ENCODE measurements at places on chromosomes 2 and 18.
A peak's percentile ranks its signal among the peaks of the same experiment; 100 is the strongest.

DNA sequence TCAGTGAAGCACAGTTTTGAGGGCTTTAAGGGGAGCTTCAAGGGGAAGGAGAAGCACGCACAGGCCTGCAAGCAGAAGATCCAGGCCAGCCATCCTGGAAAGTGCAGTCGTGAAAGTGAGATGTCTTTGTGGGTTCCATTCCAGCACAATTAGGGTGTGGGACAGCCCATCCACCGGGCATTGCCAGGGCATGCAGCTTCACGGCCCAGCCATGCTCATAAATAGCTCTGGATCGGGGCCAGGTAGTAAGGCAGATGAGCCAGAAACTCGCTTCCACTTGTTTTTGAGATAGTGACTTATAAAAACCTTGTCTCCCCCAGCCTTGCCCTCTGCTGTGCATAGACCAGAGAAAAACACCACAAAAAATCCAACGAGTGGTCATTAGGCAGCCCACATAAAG, 21.0 kb downstream of the KDSR start:
- no peak for DNase-seq

GRCh38 chr18:13831864-13832508, 8.0 kb downstream of the MC5R start:
- no peak for DNase-seq

GRCh38 chr2:212193056-212193455, 345.5 kb downstream of the ERBB4 start:
- DNase-seq, result no peak

DNA sequence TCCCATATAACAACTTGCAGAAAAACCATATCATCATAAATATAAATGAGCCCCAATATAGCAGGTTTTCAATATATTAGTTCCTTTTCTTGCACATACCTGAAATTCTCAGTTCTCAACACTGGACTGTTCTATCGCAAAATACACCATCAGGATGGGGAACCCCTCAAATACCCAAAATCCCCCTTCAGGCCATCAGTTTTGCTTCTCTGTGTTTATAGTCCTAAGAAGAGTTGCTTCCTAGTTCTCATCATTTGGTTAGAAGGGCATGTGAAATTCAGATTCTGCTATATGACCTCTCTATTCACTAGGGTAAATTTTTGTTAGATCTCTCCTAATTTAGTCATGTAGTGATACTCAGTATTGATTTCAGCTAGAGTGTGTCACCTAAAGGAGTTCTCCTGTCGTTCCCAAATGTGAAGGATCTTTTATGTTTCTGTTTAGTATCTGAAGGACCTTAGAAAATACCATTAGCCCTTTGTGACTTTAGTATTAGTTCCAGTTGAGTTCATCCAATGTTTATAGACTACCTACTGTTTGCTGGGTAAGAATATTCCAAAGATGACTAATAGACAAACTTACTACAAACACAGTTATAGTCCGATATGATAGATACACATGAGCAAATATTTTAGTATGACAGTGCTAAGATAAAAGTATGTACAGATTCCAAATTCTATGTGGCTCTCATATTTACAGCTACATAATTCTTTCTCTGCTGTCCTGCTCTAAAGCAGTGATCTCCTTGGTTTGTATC, 115.8 kb downstream of the TTC27 start:
- no peak for DNase-seq

DNA sequence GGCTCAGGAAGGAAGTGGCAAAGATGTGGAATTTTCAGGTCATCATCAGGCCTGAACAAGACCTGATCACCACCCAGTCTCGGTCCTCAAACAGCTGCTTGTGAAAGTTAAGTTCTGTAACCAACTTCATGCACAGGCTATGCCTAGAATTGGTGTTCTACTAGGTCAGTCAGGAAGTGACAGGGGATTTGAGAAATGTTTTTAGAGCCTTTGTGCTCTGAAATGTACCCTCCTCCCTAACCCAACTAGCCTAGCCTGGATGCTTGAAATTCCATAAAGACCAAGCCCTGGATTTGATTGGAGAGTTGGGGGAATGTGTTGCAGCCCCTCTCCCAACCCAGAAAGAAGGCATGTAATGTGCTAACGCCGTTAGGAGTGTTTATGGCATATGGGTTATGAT, 63.3 kb downstream of the TGOLN2 start:
- no peak for DNase-seq

GRCh38 chr2:72562451-72563153, 263.2 kb downstream of the EXOC6B start:
- no peak for DNase-seq

- DNase-seq, result no peak
Observed at GRCh38 chr18:42242758-42243157, 287.7 kb downstream of the PIK3C3 start.

DNA sequence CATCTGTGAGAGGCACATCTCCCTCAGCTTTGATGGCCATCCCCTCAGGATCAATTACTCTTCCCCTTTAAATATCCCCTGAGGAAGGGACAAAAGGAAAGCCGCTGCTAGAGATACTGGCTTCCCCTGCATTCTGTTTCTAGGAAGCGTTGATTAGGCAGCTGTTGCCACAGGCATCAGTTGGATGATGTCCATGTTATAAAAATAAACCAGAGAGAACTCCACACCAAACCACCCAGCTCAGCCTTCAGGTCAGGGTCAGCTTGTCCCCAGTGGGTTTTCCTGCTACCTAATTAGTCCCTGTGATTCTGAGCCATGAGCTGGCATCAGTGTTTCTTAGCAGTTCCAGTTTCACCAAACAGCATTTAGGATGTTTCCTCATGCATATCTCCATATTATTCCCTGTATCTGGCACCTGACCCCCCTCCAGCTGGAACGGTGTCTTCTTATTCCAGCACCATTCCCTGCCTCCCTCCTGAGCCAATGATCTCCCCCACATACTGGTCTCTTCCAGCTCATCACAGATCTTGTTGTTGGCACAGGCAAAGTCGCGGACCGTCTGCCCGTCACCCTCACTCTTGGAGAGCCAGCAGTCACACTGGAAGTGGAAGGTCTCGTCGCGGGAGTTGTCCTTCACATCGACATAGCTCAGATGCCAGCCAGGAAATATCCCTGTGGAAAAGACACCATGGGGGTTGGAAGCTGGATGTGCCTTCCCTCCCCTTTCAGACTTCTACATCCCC, 168.4 kb downstream of the LOXHD1 start:
- no peak for DNase-seq

DNA sequence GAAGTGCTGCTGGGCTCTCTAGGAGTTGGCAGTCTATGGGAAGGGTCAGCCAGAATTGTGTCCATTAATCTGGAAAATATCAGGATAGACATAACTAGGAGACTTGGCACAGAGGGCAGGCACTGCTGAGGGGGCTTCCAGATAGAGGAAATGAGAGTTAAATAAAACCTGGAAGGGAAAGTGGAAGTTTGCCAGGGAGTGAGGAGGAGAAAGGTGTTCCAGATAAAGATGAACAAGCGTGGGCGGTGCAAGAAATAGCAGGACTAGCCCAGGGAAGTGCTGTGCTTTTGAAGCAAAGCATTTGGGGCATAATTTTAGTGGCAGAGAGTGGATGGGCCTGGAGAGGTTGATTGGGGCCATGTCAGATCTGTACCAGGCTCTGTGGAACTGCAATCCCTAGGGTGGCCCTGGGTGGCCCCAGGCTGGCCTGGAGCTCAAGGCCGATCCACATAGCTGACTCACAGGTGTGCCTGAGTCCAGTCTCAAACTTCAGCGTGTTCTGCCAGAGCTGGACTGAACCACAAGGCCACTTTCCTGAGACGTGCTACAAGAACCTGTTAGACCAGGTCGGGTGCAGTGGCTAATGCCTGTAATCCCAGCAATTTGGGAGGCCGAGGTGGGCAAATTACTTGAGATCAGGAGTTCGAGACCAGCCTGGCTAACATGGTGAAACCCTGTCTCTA, 26.9 kb downstream of the GALM start:
- no peak for DNase-seq

DNA sequence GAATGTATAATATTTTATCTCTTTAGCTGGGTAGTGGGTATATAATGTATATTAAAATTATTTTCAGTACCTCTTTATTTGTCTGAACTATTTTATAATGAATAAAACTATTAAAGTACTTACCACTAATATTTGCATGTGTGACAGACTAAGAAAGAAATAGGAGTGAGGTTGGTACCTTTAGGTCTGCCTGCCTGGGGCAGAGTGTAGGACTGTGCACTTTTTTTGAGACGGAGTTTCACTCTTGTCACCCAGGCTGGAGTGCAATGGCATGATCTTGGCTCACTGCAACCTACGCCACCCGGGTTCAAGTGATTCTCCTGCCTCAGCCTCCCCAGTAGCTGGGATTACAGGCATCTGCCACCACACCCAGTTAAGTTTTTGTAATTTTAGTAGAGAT, 18.8 kb downstream of the NCOA1 start:
- no peak for DNase-seq

GRCh38 chr2:159225025-159226016, 61.2 kb downstream of the WDSUB1 start:
- no peak for DNase-seq

GRCh38 chr2:29063646-29064345, 10.5 kb downstream of the PCARE start:
- no peak for DNase-seq

DNA sequence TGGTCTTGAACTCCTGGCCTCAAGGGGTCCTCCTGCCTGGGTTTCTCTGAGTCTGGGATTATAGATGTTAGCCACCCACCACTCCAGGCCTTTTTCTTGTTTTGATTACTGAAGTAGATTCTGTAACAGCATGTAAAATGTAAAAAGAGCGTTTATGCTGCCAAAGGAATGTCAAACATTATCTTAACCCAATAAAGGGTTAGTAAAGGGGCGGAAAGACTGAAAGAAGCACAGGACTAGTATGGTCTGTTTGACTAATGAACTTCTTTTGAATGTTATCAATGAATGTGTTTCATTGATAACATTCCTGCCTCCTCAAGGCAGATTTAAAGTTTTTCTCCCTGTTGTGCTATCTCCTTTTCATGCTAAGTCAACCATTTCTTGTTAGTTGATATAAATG, 29.4 kb downstream of the GPD2 start:
- no peak for DNase-seq

- DNase-seq, result no peak
Observed at GRCh38 chr2:141501752-141502151, 629.1 kb downstream of the LRP1B start.

DNA sequence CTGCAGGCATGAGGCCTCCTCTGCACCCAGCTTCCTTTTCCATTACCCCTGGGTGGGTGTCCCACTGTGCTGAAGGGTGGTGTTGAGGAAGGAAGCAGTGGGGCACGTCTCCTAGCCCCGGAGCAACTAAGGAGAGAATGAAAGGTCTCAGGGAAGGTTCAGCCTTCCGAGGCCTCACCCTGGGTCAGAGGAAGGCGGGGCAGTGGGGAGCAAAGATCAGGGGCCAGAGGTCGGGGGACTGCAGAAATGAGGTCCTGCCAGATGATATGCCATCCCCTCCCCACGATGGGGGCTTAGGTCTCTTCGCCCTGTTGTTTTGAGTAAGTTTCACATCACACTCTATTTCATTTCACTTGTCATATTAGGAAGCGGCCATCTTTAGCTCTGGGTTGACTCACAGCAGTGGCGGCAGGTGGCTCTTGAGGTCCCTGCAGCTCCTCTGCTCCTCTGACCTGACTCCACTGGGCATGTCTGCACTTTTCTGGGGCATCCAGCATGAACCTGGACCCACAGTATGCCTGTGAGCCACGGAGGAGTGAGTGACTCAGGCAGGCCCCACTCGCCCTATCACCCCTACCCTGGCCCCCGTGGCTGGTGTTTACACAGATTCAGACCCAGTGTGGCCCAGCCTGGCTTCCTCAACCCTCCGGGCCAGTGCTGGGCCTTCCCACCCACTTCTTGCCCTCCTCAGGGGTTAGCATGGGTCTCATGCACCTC, 153.7 kb upstream of the SMAD2 start:
- DNase-seq, result no peak

GRCh38 chr2:23651187-23652080, 266.5 kb downstream of the KLHL29 start:
- DNase-seq, result peak; percentile 62

- no peak for DNase-seq
Observed at GRCh38 chr2:197197895-197198311, 112.7 kb downstream of the ANKRD44 start.

- DNase-seq, result no peak
Observed at GRCh38 chr2:69683170-69683971, 39.8 kb upstream of the AAK1 start.

DNA sequence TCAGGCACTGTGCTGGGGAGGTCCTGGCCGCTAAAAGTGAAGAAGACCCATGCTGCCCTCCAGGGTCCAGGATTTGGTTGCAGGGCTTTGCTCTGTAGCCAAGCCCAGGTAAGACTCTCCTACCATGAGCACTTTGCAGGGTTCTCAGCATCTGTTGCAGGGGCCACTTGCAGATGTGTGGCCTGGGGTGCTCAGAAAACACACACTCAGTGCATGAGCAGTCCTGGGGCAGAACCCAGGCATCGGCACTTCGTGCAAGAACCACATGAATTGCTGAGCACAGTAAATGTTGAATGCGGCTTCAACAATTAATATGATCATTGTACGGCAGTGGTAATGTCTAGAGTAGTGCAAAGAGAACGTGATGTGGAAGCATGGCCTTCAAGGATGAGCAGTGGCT, 98.5 kb upstream of the SMIM21 start:
- DNase-seq, result no peak

- DNase-seq, result no peak
Observed at GRCh38 chr2:207226671-207227061, 60.9 kb upstream of the KLF7 start.

- DNase-seq, result no peak
Observed at GRCh38 chr2:209734805-209735204, 36.8 kb upstream of the UNC80 start.

- DNase-seq, result peak; percentile 77
Observed at GRCh38 chr2:201406077-201406662, 45.1 kb downstream of the TRAK2 start.

GRCh38 chr2:2012505-2012904, 268.2 kb upstream of the PXDN start:
- DNase-seq, result no peak

GRCh38 chr2:160666154-160667060, 172.8 kb upstream of the RBMS1 start:
- DNase-seq, result peak; percentile 64

DNA sequence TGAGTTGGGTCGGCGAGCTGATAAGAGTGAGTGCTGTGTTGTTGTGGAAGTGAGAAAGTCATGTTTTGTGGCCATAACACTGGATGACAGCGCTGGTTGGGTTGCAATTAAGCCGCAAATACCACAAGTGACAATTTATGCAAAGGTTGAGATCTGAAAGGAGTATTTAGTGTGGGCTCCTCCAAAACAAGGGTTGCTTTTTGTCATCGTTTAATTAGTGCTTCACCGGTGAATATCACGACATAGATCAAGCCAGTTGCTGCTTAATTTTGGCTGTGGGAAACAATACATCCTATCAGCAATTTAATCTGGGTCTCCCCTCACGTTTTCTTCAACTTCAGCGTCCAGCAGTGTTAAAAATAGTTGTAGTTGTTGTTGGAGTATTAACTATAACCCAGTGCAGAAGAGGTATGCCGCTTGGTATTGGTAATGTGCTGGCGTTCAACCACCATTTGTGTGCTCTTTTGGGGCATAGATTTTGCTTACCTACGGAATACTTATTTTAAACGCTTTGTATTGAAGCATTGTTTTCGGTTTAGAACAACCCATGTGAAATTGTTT, 662 bp downstream of the ACVR2A start:
- peak; percentile 10 for DNase-seq
